GM12878 (cell line): ENCODE measurements at places on chromosomes 2 and 18.

- DNase-seq = no peak
Measured at GRCh38 chr2:165120740-165121467, 82.9 kb downstream of the SCN3A start.

GRCh38 chr2:64307421-64307820, 146.5 kb upstream of the LGALSL start:
- DNase-seq = no peak

DNA sequence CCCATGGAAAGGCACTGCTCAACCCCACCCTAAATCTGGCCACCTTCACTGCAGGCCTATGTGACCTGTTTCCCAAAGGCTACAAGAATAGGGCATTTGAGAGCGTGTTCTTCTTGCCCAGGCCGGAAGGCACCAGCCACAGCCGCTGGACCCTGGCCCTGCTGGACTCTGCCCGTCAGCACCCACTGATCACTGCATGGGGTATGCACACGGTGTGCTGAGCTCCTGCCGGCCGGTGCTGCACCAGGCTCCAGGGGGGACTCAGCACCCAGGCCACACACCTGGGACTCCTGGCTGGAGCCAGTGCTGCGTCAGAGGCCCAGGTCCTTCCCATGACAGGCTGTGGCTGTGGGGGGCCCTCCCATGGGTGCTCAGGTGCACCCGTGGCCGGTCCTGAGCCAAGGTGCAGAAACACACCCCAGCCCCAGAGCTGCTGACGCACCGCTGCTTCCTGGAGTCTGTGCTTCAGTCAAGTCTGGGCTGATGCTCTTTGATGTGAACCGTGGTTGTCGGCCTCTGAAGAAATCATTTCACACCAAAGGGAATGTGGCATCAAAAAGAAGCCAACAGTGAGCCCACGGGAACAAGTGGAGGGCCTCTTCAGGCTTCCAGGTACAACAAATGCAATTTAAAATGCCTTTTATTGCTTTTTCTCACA, 6.5 kb downstream of the KCNG2 start:
- no peak for DNase-seq

GRCh38 chr18:75962036-75962572, 532.9 kb downstream of the ZNF516 start:
- DNase-seq = no peak

GRCh38 chr18:28124131-28125029, 52.5 kb downstream of the CDH2 start:
- no peak for DNase-seq

DNA sequence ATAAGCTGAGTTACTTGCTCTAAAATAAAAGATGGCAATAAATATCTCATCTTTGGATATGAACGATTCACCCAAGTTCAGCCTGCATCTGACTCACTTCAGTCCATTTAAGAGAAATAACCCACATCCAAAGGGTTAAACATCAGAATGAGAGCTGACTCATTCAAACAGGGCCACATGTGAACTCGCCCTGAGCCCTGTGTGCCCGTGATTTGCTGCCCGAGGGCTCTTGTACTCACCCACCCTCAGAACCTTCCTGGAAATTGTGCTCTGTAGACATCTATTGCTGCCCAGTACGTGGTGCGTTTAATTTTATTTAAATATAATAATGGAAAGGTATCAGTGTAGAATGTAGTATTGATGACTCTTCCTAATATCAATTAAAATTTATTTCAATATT, 66.9 kb upstream of the RBM44 start:
- no peak for DNase-seq

DNA sequence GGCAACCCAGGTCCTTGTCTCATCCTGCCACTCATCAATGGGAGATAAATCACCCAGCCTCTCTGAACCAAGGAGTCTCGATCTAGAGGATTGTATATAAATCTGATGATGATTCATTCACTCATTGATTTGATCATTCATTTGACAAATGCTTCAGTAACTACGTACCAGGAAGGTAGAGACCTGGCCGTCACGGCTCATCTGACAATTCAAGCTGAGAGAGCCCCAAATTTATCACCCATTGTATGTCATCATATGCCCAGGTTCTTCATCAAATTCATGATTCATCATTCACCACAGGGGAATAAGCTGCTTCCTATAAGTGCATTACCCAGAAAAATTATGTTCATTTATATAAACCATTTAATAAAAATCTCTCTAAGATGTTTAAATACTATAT, 116.9 kb downstream of the FAM161A start:
- DNase-seq = no peak

DNA sequence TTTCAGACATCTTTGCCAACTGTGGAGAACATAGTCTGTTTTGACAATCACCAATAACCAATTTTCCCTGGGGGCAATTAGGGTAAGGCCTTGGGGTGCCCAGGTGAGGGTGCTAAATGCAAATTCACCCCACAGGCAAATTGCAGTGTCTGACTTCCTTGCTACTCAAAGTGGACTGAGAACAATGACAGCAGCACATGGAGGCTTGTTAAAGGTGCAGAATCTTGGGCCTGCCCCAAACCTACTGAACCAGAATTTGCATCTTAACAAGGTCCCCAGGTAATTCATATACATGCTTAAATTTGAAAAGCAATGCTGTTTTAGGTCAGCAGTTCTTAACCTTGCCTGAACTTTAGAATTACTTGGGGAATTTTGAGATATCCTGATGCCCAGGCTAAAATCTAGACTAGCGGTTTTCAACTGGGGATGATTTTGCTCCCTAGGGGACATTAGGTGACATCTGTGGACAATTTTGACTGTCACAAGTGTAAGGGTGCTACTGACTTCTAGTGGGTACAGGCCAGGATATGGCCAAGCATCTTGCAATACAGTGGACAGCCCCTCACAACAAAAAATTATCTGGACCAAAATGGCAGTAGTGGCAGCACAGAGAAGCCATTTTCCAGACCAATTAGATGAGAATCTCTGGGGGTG, 80.2 kb upstream of the GCFC2 start:
- no peak for DNase-seq

DNA sequence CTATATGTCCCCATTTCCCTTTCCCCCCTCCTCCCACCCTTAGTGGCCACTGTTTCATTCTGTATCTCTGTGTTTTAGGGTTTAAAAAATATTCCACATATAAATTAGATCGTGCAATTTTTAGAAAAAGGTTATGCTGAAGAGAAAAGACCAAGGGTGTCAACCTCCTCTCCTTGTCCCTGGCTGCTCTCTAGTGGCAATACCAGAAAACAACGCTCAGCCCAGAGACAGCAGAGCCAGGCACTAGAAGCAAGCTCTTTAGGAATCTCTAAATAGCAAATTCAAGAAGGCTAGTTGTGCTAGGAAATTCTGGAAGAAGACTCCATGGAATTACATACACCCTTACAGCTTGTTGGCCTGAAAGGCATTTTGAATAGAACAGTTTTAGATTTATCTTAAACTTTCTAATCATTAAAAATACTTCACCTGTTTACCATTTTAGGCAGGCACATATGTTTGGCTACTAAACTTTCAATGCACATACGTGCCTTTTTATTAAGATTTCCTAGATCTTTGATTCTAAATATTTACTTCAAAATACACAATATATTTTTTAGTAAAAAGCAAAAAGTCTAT, 35.1 kb upstream of the RASGRP3 start:
- no peak for DNase-seq

- DNase-seq = no peak
Measured at GRCh38 chr2:45567288-45567963, 43.6 kb downstream of the SRBD1 start.

- DNase-seq = no peak
Measured at GRCh38 chr2:187774551-187775071, 220.4 kb upstream of the TFPI start.

- no peak for DNase-seq
Measured at GRCh38 chr2:102492006-102492405, 19.0 kb downstream of the SLC9A4 start.

GRCh38 chr18:57249179-57249578, 102.3 kb downstream of the BOD1L2 start:
- no peak for DNase-seq

DNA sequence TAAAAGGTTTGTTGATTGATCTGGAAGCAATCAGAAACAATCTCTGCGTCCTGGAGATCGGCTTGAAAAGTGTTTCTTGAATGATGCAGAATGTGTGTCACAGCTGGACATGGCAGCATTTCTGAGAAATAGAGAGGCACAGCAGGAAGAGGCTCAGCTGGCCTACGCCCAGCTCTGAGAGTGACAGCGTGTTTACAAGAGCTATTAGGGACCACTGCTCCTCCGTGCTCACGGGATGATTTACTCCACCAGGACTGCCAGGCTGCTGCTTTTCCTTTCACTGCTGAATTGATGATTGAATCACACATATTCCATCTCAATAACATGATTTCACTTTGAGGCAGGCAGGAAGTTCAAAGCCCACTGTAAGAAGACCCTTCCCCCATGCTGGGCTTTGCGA, 62.8 kb downstream of the GALNT14 start:
- no peak for DNase-seq

DNA sequence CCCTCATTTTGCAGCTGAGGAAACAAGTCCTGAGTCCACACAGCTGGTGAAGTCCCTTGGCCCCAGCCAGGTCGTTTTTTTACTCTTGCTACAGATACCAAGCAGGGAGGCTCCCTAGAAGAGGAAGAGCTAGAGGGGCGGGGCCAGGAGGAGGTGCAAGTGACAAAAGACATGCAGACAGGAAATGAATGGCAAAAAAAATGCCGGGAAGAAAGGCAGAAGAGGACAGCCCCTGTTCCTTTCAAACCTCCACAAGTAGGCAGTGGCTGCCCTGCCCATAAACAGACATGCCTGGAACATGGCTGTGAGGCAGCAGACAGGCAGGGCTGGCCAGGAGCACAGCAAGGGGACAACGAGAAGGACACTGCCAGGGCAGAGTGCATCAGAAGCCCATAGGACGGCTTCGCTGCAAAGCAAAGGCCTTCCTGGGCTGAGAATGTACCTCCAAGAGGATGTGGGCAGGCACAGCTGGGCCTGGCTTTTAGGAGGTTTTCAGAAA, 108.7 kb downstream of the ZBTB7C start:
- DNase-seq = no peak

DNA sequence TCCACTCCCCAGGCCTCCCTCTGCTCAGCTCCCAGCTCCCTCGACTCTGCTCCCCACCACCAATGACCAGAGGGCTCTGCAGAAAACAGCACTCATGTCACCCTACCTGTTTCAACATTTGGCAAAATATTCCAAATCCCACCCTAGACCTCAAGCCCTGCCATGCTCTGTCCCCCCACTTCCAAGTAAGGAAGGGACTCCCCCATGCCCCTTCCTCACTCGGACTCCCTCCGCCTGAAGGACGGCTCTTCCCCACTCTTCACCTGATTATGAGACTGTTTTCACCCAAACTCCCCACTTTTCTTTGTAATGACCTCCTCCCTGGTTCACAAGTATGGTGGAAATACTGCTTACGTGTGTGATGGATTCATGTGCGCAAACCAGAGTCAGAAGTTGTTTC, 208.4 kb downstream of the MGAT5 start:
- DNase-seq = no peak

DNA sequence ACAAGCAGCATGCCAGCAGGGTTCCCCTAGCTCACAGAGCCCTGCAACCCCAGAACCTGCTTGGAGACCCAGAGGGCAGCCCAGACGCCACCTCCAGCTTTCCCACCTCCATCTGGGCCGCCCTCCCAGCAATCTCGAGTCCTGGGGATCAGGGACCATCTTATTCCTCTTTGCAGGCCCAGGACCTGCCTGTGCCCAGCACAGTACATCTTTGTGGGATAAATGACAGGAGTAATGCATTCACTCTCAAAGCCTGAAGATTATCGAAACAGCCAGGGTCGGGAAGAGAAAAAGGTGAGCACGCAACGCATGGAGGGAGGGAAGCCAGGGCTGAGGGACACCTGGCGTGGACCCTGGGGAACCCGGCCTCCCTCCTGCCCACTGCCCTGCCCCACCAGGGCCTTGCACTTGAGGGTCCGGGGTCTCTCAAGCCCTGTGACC, 144.1 kb downstream of the NDUFA10 start:
- no peak for DNase-seq

- peak; percentile 42 for DNase-seq
Measured at GRCh38 chr2:229852565-229852964, 69.2 kb downstream of the TRIP12 start.

- DNase-seq = no peak
Measured at GRCh38 chr2:219737270-219737691, 109.9 kb downstream of the SLC4A3 start.

DNA sequence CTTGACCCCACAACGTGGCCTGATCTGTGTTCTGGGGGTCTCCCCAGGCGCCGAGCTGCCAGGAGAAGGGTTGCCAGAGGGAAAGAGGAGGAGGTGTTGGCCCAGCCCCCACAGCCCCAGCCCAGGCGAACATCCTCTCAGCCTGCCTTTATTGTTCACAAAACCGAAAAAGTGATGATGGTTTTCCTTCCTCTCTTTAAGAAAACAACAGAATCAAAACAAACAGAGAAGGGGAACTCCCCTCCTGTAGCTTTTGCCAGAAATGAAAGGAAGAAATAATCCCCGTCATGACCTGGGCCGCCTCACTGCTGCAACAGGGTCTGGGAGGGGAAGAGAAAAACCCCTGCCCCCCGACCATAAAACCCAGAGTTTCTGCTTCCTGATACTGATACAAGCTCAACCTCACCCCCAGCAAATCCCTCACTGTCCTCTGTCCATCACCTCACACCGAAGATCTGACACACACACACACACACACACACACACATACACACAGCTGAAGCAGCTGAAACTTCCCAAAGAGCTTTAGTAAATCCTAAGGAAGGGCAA, 52.0 kb downstream of the ZFP36L2 start:
- DNase-seq = peak; percentile 80

- no peak for DNase-seq
Measured at GRCh38 chr2:4992226-4992625, 700.0 kb upstream of the SOX11 start.

- DNase-seq = no peak
Measured at GRCh38 chr2:165691615-165692014, 102.4 kb downstream of the GALNT3 start.

DNA sequence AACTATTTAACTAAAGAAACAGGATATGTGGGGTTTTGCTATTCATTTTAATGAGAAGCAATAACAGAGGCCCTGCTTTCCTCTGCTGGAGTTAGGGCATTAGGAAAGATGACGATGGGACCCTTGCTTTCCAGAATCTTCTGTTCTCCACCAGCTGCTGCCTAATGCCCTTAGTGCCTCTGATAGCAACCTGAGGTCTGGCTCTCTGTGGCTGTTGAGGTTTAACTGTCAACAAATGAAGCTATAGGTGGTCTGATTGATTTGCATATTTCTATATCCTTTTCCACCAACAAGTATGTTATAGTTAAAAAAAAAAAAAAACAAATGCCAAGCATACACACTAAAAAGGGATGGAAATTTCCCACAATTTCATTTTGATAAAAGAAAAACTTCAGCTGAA, 115.1 kb upstream of the NCK2 start:
- DNase-seq = no peak

GRCh38 chr2:213848631-213849030, 562.2 kb upstream of the VWC2L start:
- no peak for DNase-seq

GRCh38 chr2:96940001-96940615, 46.3 kb downstream of the FAM178B start:
- DNase-seq = no peak
